NCI-H2081 (cell line): ENCODE measurements at places on chromosomes 7 and 10.

GRCh38 chr7:3194501-3195141, 106.4 kb upstream of the SDK1 start:
- no peak for DNase-seq

DNA sequence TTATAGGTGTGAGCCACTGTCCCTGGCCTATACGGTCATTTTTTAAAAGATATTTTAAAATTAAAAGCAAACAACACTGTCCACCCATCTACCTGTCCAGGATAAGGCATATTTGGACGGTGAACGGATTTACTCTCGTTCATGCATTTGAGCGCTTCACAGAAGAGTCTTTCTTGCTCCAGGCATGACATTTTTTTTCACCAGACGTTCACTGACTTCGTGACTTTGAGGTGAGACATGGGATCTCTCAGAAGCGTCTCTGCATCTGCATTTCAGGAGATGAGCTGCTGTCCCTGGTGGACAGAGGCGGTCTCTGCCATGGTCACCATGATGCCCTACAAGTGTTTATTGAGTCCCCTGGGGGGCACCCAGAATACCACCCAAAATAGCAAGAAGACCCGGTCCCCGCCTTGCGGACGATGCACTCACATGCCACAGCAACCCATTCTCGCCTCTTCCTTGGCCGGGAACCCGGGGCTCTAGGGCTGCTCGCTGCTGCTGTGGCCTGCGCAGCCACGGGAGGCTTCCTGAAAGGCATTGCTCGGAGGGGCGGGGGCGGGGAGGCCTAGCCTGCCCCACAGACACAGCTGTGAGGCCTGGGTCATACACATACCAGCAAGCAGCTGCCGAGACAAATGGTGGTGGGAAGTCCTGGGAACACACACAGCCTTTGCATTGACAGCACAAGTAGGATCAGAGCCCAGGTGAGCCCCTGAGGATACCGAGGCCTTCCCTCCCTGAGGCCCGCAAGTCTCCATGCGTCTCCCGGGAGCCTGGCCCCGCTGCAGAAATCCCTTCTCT, 84.4 kb downstream of the RGS10 start:
- DNase-seq = no peak

- DNase-seq = no peak
Measured at GRCh38 chr10:122713091-122713885, 13.6 kb upstream of the C10orf120 start.

DNA sequence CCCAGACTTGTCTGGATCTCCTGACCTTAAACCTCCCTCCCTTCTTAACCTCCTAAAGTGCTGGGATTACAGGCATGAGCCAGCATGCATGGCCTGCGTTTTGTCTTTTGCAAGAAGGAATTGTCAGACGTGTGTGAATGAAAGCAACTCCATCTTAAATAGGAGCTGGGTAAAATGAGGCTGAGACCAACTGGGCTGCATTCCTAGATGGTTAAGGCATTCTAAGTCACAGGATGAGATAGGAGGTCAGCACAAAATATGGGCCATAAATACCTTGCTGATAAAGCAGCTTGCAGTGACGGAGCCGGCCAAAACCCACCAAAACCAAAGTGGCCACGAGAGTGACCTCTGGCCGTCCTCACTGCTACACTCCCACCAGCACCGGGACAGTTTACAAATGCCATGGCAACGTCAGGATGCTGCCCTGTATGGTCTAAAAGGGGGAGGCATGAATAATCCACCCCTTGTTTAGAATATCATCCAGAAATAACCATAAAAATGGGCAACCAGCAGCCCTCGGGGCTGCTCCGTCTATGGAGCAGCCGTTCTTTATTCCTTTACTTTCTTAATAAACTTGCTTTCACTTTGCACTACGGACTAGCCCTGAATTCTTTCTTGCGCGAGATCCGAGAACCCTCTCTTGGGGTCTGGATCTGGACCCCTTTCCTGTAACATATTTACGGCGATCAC, 41.2 kb upstream of the SDK1 start:
- no peak for DNase-seq

DNA sequence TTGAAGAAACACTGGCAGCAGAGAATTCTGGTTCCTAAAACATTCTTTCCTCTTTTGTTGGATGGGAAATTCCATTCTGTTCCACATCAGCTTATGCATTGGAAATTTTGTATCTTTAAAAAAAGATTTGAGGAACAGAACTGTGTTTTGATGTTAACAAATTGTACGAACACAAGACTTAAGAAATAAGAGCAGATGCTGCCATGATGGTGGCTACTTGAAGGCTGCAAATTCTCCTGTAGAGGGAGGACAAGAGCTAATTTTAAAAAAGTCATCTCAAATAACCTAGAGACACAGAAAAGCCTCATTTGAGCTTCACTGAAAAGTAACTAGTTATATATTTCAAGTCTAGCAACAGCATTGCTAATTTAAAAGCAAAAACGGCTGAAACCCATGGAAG, 29.8 kb downstream of the NDUFB2 start:
- no peak for DNase-seq

DNA sequence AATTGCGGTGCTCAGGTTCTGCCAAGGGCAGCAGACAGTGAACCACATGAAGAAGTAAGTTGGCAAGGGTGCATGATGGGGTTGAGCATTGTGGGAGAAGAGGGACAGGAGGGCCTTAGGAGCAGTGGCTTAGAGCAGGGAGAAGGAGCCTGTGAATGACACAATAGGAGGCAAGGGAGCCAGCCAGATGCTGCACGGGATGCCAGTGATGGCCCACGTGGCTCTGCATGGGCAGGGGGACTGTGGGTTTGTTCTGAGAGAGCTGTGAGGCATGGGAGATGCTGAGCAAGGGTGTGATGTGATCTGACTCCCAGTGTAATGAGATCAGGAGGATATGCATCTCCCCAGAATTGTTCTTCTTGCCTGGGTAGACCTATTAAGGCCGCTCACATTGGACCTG, 60.9 kb downstream of the C10orf90 start:
- DNase-seq = no peak

DNA sequence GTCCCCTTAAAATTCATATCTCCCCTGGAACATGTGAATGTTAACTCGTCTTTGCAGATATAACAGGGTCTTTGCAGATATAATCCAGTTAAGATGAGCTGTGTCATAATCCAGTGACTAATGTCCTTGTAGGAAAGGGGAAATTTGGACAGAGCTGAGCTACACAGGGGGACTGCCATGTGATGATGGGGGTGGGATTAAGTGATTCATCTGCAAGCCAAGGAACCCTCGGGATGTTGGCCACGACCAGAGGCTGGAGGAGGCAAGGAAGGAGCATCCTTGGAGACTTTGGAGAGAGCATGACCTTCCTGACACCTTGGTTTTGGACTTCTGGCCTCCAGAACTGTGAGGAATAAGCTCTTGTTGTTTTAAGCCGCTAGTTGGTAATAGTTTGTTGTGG, 153.9 kb upstream of the PCBD1 start:
- DNase-seq = no peak

GRCh38 chr10:7787150-7787856, 490 bp downstream of the KIN start:
- DNase-seq = no peak

DNA sequence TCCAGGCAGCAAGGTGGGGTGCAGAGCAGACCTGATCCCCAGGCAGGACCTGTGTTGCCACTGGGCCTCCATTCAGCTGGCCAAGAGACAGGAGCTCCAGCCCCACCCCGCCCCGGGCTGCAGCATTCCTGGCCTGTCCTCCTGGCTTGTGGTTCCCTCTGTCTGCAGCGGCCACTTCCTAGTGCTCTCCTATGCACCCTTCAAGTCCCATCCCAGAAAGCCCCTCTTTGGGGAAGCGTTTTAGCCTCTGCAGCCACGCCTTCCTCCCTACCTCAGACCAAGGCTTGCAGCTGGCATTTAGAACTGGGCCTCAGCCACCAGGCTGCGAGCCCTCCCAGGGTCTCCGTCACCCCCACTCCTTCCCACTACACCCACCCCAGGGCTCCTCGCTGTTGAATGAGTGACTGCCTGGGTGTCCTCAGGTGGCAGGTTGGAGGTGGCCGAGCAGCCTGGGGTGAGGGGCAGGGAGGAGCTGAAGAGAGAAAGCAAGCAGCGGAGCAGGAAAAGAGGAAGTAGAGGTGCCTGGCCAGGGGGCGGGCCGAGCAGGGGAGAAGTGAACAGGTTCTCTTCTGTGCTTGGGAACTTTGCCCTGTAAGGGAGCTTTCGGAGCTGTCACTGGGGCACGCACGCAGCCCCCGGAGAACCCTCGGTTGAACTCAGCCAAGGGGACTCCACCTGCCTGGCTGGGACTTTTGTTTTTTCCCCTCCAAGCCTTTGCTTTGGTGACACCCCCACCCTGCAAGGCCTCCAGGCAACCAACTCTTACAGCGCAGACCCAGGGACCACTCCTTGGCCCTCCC, 109.1 kb upstream of the TNRC18 start:
- DNase-seq = no peak

GRCh38 chr10:7872041-7872442, 53.7 kb downstream of the TAF3 start:
- peak; percentile 21 for DNase-seq

GRCh38 chr10:128073890-128074289, 52.3 kb downstream of the MKI67 start:
- DNase-seq = no peak

GRCh38 chr10:100998991-100999741, 442 bp upstream of the LZTS2 start:
- peak; percentile 43 for DNase-seq

GRCh38 chr7:22281481-22281880, 75.5 kb downstream of the RAPGEF5 start:
- DNase-seq = no peak

GRCh38 chr7:72476608-72477305, 64.6 kb upstream of the CALN1 start:
- no peak for DNase-seq

- DNase-seq = no peak
Measured at GRCh38 chr10:32680803-32681557, 235.0 kb downstream of the CCDC7 start.

- no peak for DNase-seq
Measured at GRCh38 chr7:464454-465401, 54.9 kb downstream of the PDGFA start.
